ENCODE measurements at places on chromosomes 12 and 14.
A peak's percentile ranks its signal among the peaks of the same experiment; 100 is the strongest.

DNA sequence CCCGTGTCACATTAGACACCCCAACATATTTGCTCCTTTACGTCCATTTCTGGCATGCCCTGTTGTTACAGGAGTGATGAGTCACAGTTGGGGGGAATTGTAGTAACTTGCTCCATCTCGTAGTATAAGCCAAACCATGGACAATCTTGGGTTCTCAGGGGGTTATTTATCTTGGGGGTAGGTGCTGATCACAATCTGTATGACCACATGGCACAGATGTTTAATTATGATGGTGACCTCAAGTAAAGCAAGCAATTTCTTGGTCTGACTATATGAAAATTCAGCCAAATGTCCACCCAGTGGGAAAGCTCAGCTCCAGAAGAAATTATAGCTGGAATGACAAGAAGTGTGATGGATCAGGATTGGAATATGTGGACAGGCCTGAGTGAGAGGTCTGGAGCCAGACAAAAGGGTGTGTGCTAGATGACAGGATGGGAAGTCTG, 32.1 kb upstream of the STON2 start:
- no peak for DNase-seq

- no peak for DNase-seq
These were observed 196.6 kb downstream of the GLT1D1 start for GRCh38 chr12:129049917-129050316.

DNA sequence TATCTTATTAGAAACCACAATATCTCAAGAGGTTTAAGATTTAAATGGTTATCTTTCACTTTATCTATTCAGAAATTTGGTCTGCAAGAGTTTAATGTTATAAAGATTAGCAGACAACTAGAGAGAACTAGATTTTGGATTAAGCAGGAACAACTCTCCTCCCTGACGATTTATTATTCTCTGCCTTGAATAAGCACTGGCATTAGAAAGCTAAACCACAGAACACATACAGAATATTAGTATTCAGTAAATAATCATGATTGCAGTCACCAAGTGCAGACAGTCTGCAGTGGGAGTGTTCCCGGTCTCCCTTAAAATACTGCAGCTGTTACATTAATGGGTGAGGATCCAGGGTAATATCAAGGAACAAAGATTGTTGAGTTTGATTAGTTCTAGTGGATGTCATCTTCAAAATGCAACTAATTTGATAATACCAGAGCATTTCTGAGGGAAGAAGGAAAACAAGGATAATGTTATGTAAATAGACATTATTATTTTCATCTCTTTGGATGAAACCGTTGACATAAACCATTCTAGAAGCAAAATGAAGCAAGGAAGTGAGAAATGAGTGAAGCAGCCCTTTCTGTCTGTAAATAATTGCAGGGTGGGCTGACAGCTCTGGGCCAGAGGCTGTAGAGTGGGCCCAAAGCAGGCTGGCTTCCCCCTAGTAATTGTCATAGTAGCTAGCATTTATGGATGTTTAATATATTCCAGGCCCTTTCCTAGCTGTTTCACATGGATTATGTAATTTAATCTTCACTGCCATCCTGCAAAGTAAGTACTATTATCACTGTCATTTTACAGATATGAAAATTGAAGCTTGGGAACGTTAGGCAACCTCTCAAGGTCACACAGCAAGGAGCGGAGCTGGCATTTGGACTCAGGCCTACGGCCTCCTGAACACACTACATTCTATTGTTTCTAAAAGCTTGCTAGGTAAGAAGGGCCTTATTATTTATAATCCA, 79.4 kb downstream of the DYRK2 start:
- DNase-seq, result no peak

DNA sequence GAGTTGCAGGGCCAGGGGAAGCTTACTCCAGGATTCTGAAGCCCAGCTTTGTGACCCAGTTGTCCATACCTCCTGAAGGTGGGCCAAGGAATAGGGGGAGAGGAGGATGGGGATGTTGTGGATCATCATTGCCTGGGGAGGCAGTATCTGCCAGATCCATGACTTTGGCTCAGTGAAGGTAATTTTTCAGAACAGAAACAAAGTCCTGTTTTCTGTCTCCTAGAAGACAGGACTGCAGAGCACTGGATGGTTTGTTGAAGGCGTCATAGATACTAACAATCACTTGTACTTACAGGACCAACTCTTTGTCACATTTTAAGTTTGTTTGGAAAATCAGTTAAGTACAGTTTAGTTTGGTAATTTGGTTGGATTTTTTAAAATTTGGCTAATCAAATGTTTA, 38.4 kb downstream of the ANO6 start:
- no peak for DNase-seq

DNA sequence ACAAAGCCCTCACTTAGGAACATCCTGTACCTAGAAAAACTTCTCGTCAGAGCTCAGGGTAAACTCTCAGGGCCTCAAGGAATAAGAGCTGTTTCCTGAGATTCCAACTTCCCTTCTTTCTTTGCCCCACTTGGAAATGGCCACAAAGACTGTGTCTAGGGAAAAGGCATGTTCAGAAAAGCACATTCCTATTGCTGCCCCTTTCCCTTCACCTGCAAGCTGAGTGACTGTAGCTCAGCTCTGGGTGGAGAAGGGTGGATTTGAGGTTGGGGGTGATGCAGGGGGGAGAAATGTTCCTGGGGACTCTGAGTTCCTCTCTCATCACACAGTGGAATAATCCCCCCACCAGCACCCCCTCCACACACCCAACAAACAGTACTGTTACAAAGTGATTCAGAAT, 6.8 kb downstream of the ENDOU start:
- DNase-seq, result no peak

DNA sequence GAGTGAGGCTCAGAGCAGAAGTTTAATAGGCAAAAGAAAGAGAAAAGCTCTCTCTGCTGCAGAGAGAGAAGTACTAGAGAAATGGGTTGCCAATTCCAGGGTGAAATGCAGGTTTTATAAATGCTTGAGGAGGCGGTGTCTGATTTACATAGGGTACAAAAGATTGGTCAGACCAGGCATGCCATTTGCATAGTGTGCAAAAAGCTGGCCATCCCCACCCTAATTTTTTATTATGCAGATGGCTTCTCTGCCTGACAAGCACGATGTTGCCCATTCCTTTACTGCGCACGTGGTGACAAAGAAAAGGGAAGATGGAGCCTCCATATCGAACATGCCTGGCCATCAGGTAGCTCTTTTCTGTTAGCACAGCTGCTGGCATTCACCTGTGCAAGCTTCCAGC, 209.3 kb upstream of the PPFIA2 start:
- DNase-seq, result no peak

DNA sequence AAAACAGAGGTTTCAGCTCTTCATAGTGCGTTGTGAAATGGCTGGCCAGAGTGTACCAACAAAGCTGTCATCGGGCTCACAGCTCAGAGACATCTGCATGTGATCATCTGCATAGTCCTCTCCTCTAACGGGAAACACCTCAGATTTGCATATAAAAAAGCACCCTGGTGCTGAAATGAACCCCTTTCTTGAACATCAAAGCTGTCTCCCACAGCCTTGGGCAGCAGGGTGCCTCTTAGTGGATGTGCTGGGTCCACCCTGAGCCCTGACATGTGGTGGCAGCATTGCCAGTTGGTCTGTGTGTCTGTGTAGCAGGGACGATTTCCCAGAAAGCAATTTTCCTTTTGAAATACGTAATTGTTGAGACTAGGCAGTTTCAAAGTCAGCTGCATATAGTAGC, 14.3 kb upstream of the PAPLN start:
- DNase-seq, result peak; percentile 53

DNA sequence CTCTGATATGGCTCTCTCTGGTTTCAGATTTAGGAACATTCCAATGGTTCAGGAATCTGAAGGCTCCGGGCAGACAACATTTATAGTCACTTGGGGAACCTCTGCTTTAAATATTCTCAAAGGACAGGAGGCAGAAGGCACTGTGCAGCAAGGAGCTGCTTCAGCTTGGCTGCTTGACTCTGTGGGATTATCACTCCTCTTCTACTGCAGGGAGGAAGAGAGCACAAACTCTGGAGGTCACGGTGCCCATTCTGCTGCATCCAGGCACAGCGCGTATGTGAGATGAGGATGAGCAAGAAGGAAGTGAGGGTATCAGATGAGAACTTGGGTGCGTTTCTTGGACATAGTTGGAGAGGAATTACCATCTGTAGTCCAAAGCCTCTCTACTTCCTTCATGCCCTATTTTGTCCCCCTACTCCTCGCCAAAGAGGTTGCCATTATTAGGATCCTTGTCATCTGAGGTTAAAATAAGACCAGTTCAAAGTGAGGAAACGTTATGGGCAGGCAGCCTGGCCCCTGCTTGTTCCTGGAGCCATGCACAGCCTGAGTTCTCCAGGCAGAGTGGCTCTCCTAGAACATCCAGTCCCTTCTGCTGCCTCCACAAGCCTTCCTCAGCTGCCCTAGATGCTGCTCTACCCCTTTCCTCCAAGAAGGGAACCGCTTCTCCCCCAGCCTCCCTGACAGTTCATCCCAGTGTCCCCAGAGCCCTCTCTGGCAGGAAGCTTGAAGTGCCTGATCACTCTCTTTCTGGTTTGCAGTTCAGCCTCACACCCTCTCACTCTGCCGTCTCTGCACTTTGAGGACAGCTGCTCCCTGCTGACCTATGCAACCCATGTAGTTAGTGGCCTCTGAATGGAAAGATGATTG, 12.5 kb downstream of the FGF6 start:
- DNase-seq, result no peak

GRCh38 chr14:59424341-59425071, 40.7 kb downstream of the GPR135 start:
- DNase-seq, result no peak

- DNase-seq, result peak; percentile 38
These were observed 21.9 kb upstream of the MAP1LC3B2 start for GRCh38 chr12:116537101-116537904.

- DNase-seq, result no peak
These were observed 70.4 kb downstream of the NCOR2 start for GRCh38 chr12:124497039-124497438.

DNA sequence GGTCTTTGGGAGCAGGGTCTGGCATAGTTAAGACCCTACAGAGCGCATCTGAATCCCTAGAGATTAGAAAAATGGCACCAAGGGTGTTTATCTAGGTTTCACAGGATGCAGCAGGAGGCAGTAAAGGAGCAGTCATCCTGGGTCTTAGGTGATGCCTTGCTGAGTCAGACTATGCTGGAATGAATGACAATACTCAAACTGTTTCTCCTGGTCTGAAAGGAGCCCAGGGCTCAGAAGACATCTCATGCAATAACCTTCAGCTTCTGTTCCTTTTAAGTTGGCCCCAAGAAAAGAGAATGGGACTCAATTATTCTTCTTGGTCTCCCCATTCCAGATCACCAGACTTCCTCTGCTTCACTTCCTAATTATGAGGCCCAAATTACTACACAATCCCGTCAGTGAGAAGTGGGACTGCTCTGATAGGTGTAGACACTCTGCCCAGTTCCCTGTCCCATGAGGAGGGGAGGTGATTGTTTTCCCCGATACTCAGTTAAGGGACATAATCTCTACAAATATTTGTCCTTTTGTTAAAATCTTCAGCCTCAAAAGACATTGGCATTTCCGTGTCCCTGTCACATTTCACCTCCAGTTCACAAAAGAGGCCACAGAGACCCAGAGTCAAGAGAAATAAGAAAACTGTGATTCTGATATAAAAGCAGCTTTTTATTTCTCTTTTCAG, 14.8 kb upstream of the APOF start:
- peak; percentile 23 for DNase-seq

DNA sequence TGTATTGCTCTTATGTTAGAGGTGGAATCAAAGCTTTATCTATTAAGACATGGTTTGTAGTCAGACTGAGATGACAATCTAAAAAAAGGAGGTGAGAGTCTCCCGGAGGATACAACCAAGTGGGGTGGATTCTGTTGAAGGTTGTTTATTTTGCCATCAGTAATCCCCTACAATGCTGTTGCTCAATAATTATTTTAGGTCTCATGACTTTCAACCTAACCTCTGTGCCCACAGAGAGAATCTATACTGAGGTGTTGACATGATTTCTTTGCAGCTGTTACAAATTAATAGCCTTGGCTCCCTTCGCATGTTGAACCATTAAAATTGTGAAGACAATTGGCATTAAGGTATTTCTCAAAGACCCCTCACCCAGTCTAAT, 28.7 kb upstream of the FOS start:
- no peak for DNase-seq

GRCh38 chr12:28189784-28190320, 404 bp upstream of the CCDC91 start:
- peak; percentile 15 for DNase-seq

GRCh38 chr14:50344116-50344775, 32.1 kb downstream of the DMAC2L start:
- peak; percentile 92 for DNase-seq

GRCh38 chr14:100399052-100399849, 76.1 kb downstream of the SLC25A47 start:
- no peak for DNase-seq

- DNase-seq, result no peak
These were observed 1.7 kb upstream of the NUAK1 start for GRCh38 chr12:106140223-106140986.

GRCh38 chr12:79344855-79345847, 345.6 kb downstream of the PAWR start:
- peak; percentile 20 for DNase-seq

GRCh38 chr12:29241821-29242591, 92.9 kb downstream of the FAR2 start:
- DNase-seq, result peak; percentile 74

DNA sequence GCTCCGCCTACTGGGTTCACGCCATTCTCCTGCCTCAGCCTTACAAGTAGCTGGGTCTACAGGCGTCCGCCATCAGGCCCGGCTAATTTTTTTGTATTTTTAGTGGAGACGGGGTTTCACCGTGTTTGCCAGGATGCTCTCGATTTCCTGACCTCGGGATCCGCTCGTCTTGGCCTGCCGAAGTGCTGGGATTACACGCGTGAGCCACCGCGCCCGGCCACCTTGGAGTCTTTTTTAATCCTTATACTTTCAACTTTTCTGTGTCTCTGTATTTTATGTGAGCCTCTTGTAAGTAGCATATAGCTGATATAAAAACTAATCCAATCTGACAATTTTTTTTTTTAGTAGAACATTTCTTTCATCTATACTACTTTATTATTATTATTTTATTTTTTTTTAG, 15.6 kb downstream of the HSD17B6 start:
- no peak for DNase-seq

- DNase-seq, result peak; percentile 17
These were observed 24.4 kb downstream of the SLC8B1 start for GRCh38 chr12:113310489-113310888.

GRCh38 chr14:104230946-104231345, 92.6 kb downstream of the KIF26A start:
- DNase-seq, result no peak

DNA sequence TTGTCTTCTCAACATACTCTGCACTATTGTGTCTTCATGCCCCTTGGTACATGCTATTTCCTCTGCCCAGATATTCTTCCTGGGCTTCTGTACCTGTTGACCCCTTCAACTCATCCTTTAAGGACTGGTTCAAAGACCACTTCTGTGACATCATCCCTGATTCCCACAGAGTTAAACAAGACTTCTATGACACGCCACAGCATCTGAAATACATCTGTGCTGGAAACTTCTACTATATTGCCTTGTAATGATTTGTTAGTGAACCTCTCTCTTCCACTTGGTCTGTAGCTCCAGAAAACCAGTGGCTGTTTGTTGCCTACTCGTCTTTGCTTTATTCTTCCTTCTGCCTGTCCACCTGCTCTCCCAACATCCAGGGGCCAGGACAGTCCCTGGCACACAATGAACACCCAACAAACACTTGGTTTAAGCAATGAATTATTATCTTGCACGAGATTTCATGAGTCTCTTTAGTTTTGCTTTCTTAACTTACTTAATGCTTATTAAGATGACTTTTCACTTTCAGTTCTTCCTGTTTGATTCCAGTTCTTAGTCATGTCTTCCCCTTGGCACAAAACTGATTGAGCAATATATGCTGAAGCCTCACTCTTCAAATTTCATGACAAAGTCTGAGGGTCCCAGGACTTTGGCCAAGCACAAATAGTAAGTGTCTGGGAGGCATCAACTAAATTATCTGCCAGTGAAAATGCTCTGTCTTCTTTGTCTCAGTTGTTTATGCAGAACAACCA, 485.9 kb downstream of the APAF1 start:
- DNase-seq, result peak; percentile 20
